ENCODE measurements at places on chromosomes 7 and 10.

DNA sequence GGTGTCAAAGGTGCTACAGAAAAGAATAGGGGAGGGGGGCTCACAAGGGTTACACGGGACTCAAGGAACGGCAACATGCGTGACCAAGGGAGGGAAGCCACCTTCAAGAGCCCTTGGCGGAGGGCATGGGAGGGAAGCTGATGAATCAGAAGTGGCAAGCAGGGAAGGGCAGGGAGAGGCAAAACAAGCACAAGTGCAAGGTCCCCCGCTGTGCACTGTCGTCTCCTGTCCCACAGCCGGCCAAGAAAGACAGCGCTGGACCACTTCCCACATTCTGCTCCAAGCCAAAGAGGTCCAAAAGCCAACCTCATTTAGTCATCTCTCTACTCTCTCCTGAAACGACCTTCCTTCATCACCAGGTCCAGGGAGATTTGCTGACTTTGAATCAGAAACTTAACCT lies 102.7 kb downstream of the CALN1 start:
- no peak for DNase-seq

- no peak for DNase-seq
These were observed 126.5 kb downstream of the FANK1 start for GRCh38 chr10:126022841-126023240.

DNA sequence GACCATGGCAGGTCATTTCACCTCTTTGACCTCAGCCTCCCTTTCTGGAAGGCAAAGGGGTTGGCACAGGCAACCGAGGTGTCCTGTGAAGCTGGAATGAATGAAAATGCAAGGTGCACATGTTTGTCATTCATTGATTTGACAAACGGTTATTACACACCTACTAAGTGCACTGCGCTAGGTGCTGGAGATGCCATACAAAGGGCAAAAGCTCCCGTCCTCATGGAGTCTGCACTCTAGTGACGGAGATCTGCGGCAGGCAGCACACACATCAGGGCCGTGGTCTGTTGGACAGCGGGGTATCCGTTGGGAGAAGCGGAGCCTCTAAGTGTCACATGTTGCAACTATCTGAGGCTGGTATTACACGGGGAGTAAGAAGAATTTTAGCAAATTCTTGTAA lies 44.2 kb downstream of the PRF1 start:
- DNase-seq = no peak

- no peak for DNase-seq
These were observed 42.3 kb upstream of the PSAP start for GRCh38 chr10:71893258-71893815.

- DNase-seq = no peak
These were observed 20.2 kb upstream of the ELFN1 start for GRCh38 chr7:1649751-1650326.

DNA sequence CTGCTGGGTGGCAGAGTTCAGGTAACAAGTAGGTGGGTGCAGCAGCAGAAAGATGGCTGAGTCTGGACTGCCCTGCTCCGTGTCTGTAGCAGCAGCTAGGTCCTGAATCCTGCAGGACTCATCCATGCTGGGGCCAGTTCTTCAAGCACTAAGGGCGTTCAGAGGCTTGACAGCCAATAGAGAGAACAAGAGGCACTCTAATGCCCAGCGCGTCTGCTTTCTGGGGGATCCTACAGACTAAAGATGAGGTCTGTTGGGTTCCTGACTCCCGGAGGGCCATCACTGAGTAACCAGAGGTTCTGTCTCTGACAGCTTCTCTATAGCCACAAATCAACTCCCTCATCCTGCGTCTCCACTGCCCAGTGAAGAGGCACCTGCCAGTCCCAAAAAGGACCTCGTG lies 125.5 kb downstream of the PTPN20 start:
- DNase-seq = no peak

GRCh38 chr10:58475322-58476277 lies 37.1 kb upstream of the BICC1 start:
- no peak for DNase-seq
